ENCODE measurements at places on chromosomes 5 and 9.

- no peak for DNase-seq
These were observed 1696.0 kb upstream of the WWC1 start for GRCh38 chr5:166595274-166595951.

DNA sequence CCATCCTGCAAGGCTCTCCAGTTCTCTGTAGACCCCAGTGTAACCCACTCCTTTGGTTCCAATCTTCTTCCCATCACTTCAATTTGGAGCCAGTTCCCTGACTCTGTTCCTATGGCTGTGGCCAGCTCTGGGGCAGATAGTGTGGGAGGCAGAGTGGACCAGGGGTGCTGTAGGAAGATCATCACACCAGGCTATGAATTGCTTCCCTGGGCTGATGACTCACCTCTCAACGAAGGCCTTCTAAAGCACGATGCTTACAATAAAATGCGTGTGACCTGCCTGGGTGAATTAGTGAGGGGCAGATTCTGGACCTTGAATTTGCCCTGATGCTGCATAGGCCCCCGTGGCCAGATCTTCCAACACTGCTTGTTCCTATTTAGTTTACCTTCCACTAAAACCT, 289.7 kb downstream of the FBXL7 start:
- DNase-seq = no peak

- no peak for DNase-seq
These were observed 522.1 kb downstream of the CCDC171 start for GRCh38 chr9:16074963-16075362.

- no peak for DNase-seq
These were observed 143.2 kb downstream of the PSAT1 start for GRCh38 chr9:78439866-78440830.

- DNase-seq = peak; percentile 78
These were observed 64.6 kb upstream of the ZFR start for GRCh38 chr5:32508806-32509805.

DNA sequence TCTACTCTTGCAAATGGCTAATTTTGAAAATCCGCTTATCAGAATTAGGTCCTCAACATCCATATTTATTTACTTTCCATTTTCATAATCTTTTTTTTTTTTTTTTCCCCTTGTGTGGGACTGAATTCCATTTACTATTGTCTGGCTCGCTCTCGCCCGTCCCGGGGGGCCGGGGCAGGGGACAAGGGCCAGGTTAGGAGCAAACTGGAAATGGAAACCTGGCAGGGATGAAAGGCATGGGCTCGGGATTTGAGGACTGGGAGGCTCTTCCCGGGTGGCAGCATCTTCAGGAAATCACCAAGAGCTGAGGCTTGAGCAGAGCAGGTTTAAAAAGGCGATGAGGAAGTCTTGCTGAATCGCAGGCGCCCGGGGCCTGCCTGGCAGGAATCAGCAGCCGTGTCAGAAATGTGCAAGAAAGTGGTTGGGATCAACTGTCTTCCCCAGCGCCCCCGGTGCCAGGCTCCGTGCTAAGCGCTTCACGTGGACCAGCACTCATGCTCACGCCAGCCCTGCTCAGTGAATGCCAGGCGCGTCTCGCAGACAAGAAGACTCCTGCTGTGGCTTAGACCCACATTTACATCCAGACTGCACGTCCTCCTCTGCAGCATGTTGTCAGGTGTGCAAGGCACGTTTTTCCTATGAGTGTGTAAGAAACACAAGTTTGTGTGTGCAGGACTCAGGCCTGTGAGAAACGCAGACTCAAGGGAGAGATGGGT, 66.3 kb upstream of the UNC5A start:
- no peak for DNase-seq

GRCh38 chr5:170120576-170120975, 14.9 kb downstream of the FOXI1 start:
- peak; percentile 74 for DNase-seq

DNA sequence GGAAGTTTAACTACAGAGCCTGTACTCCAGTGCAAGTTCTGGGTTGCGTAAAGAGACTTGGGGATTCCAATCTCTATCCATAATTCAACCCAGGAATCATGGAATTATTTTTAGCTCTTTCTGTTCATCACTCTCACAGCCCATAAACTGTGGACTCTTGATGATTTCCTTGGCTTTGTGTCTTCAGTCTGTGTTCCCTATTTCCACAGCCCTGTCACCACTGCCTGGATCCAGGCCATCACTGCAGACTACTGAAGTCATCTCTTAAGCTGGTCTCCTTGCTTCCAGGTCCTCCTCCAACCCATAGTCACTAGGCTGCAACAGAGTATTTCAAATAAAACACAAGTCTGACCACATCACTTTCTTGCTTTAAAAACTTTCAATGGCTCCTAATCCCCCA, 211.7 kb downstream of the PLK2 start:
- no peak for DNase-seq

- DNase-seq = no peak
These were observed 9.1 kb downstream of the NOTCH1 start for GRCh38 chr9:136536721-136537241.

DNA sequence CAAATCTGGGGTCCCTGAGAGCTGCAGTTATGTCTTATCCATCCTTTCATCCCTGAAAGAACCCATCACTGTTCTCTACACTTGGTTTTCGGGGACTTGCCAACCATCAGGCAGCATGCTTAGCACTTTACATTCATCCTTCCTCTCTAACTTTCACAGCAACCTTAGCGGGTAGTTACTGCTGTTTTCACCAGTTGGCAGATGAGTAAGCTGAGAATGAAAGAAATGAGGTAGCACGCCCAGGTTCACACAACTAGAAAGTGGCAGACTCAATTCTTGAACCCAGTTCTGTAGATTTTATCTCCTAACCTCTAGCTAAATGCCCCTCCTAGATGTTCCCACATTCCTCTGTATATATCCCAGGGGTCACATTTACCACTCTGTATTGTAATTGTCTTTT, 342.0 kb upstream of the WWC1 start:
- peak; percentile 14 for DNase-seq

Data from epithelial cell of esophagus (primary cell).